Activated CD4-positive, alpha-beta T cell treated with anti-CD3 and anti-CD28 coated beads, Interleukin-2, amount 10 ng/mL, durations not matched to agents 24 days and 14 days (primary cell): ENCODE measurements at places on chromosomes 13 and 19. TPM values are rescaled to one million over a fixed set of nuclear protein-coding genes. Genes with fewer than 3 reads are reported as not detected.

GRCh38 chr13:93147298-93147645 is 79.3 kb upstream of the GPC6 start:
- no peak overlapping the region for H3K4me3 ChIP-seq
- H3K27me3 ChIP-seq: no peaks in the 10 kb centered on the region
- DNase-seq: no peak
- H3K27ac ChIP-seq: no peak overlapping the region
- no peaks in the 10 kb centered on the region for H3K36me3 ChIP-seq
- H3K4me1 ChIP-seq: no peaks in the 10 kb centered on the region

DNA sequence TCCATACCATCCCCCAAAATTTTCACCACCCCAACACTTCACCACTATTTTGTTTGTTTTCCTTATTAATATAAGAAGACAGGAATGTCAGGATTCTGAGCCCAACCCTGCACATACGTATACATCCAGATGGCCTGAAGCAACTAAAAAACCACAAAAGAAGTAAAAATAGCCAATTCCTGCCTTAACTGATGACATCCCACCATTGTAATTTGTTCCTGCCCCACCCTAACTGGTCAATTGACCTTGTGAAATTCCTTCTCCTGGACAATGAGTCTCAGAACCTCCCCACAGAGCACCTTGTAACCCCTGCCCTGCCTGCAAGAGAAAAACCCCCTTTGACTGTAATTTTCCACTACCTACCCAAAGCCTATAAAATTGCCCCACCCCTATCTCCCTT is 132.5 kb downstream of the ZNF675 start:
- no peaks in the 10 kb centered on the region for H3K27me3 ChIP-seq
- H3K27ac ChIP-seq: no peak overlapping the region
- H3K4me3 ChIP-seq: no peak overlapping the region
- H3K36me3 ChIP-seq: no peaks in the 10 kb centered on the region

DNA sequence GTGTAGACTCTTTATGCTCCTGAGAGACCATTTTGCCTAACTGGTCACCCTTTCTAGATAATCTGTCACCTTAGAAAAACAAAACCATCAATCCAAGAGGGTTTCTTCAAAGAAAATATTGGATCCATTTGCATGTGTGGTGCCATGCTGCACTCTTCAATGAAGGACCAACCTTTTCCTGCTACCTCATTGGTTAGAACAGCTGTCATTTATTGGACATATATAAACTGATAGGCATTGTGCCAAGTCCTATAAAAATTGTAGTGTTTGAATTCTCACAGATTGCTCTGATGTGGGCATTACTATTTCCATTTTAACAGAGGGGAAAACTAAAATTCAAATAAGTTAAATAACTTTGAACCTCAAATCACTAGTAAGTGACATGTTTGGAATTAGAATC is 333.2 kb downstream of the MYO16 start:
- no peaks in the 10 kb centered on the region for H3K36me3 ChIP-seq
- H3K4me1 ChIP-seq: peaks cover 2% of the 10 kb centered on the region
- H3K27me3 ChIP-seq: peaks cover 2% of the 10 kb centered on the region

The CACNG7 gene
- not detected in 2 replicates for total RNA-seq

The PDX1 gene
- total RNA-seq: not detected in 2 replicates

DNA sequence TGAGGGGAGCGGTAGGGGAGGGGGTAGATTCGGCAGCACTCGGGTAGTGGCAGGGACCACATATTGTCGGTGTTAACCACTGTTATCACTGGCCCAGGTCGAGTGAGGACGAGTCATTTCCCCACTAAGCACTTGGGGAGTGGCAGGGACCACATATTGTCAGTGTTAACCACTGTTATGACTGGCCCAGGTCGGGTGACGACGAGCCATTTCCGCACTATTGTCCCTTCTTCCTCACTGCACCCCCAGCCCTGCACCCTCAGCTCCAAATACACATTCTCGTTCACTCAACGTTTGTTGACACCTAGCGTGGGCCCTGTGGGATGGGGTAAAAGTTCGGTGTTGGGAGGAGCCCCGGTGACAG is 467 bp upstream of the CLN5 start:
- peaks cover 26% of the 10 kb centered on the region for H3K4me1 ChIP-seq
- peak; percentile 87 for DNase-seq
- H3K27me3 ChIP-seq: peaks cover 8% of the 10 kb centered on the region
- peak overlapping the region; percentile 96 for H3K4me3 ChIP-seq
- H3K36me3 ChIP-seq: peaks cover 7% of the 10 kb centered on the region

DNA sequence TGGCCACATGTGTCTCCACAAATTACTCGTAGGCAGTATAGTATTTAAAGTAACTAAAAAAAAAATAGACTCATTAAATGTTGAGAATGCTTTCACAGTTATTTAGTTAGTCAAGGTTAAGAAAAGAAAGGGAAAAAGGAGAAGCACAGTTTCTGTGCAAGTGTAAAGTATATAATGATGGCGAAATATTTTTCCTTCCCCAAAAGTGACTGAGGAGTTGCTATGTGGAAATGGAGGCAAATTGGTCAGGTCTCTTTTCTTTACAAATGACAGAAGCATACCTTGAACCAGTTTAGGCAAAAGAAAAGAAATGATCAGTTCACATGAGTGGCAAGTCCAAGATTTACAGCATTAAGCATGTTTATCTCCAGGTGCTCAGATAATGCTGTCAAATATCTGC is 18.0 kb downstream of the CSNK1A1L start:
- peaks cover 9% of the 10 kb centered on the region for H3K27me3 ChIP-seq
- H3K4me1 ChIP-seq: no peaks in the 10 kb centered on the region
- H3K36me3 ChIP-seq: no peaks in the 10 kb centered on the region
- no peak overlapping the region for H3K4me3 ChIP-seq

The AP1M2 gene
- not detected in 2 replicates for total RNA-seq

The SCGB2B2 gene
- total RNA-seq: 0.24 and 0.40 TPM in 2 replicates

The KLF1 gene
- total RNA-seq: 0.77 and 1.2 TPM in 2 replicates

DNA sequence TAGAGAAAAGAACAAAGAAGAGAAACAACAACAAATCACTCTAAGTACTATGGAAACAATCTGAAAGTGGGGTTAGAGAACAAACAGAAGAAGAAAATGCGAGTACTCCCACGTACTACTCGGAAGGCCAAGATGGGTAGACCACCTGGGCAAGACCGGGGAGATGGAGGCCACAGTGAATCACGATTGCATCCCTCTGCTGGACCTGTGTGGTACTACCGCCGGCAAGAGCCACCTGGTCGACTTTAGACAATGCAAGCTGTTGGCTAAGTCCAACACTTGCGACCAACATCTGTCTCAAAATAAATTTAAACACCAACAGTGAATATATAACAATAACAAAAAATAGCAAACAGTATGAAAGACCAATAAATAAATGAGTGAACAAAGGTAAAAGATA is 45.5 kb upstream of the ZNF91 start:
- H3K4me3 ChIP-seq: no peak overlapping the region
- H3K27me3 ChIP-seq: no peaks in the 10 kb centered on the region
- peak; percentile 58 for DNase-seq

DNA sequence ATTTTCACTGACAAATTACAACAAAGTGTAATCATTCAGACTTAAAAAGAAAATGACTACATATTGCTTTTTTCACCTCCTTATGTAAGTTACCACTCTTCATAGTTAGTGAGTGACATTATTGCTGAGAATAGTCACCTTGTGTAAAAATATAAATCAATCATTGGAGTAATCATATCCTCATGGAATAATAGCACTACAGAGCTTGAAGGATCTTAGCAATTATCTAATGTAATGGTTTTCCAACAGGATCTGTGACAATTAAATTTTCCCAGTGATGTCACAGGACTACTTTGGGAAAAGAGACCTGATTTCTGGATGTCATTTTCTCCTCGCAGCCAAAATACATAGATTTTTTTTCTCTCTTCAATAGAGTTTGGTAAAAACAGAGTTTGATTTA is 833.0 kb upstream of the PCDH9 start:
- H3K4me1 ChIP-seq: no peaks in the 10 kb centered on the region
- no peak overlapping the region for H3K27ac ChIP-seq

The GPR18 gene
- 5.9 and 6.3 TPM in 2 replicates for total RNA-seq

The ZNF723 gene
- not detected in 2 replicates for total RNA-seq

The ERICH6B gene
- total RNA-seq: not detected in 2 replicates

DNA sequence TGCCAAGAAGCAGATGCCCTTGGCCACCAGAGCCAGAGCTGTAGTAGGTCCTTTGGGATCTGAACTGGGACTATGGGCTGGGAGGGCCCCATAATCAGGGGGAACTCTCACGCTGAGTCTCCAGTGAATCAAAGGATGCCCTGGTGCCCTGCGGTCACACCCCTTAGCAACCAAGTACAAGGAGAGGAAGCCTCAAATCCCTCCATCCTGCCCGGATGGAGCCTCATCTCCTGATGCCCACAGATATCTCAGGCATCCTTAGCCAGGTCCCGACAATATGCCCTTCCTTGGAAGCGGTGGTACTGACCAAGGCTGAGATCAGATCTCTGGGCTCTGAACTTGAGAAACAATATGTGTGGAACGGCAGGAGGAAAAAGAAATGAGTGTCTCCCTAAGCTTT is 1.7 kb downstream of the PLEKHA4 start:
- no peak overlapping the region for H3K27ac ChIP-seq
- H3K4me1 ChIP-seq: peaks cover 4% of the 10 kb centered on the region

DNA sequence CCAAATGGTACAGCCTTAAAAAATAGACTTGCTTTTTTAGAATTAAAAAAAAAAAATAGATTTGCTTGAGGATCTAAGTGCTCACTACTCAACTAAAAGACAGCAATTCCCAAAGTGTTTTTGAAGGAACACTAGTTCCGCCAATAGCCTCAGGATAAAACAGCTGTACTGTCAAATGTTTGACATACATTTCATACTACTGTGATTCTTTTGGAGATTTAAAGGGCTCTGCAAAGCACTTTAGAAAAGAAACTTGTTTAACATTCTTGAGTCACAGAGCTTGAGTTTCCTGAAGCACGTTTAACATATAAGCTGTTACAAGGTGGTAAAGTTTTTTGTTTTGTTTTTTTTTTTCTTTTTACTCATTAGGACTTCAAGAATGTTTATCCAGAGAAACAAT is 23.1 kb upstream of the KLF5 start:
- DNase-seq: no peak
- H3K4me1 ChIP-seq: no peaks in the 10 kb centered on the region
- H3K27ac ChIP-seq: no peak overlapping the region
- H3K4me3 ChIP-seq: no peak overlapping the region
- H3K27me3 ChIP-seq: no peaks in the 10 kb centered on the region

DNA sequence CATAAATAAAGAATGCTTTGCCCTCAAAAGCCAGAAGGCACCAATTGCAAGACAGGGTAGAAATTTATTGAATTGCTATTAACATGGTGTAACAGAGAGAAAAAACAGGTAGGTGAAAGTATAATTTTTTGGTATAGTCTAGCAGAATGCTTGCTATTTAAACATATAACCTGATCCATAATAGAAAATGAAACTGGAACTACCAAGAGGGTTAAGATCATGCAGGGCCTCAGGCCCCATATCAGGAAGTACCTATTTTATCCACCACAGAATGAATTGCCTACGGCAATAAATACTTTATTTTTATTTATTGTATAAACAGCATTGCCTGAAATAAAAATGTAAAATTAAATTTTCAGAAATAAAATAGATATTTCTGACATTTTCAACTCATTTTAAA is 159.5 kb downstream of the PRR20E start:
- no peak overlapping the region for H3K27ac ChIP-seq
- H3K36me3 ChIP-seq: no peaks in the 10 kb centered on the region
- H3K27me3 ChIP-seq: no peaks in the 10 kb centered on the region
- H3K4me3 ChIP-seq: no peak overlapping the region
- no peak for DNase-seq
- H3K4me1 ChIP-seq: no peaks in the 10 kb centered on the region

The ZNF682 gene
- 4.7 and 6.5 TPM in 2 replicates for total RNA-seq

GRCh38 chr13:65470781-65471180 is 1759.4 kb downstream of the PCDH9 start:
- no peak overlapping the region for H3K27ac ChIP-seq
- H3K4me3 ChIP-seq: no peak overlapping the region
- H3K36me3 ChIP-seq: no peaks in the 10 kb centered on the region
- no peak for DNase-seq
- no peaks in the 10 kb centered on the region for H3K4me1 ChIP-seq
- no peaks in the 10 kb centered on the region for H3K27me3 ChIP-seq

DNA sequence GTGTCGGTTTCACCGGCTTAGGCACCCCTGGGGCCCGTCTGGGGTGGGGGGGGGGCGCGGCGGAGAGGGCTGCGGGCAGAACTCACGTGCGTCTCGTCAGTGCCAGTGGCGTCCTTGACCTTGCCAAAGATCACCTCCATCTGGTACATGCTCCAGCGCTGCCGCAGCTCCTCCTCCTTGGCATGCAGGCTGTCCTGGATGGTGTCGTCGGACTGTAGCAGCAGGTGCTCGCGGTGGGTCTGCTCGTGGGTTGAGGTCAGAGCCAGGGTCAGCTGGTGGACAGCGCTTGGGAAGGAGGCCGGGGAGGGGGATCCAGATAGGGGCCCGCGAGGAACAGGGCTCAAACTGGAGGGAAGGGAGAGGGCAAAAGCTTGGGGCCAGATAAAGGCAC is 4.7 kb upstream of the RGL3 start:
- H3K4me1 ChIP-seq: peaks cover 33% of the 10 kb centered on the region
- no peaks in the 10 kb centered on the region for H3K36me3 ChIP-seq
- no peak for DNase-seq
- H3K4me3 ChIP-seq: no peak overlapping the region
- H3K27me3 ChIP-seq: peaks cover 47% of the 10 kb centered on the region
